ENCODE measurements at places on chromosomes 16 and 17.

- DNase-seq = no peak
Measured at GRCh38 chr17:4786106-4786511, at the start of gene VMO1. Gene VMO1, minus strand, starts transcription at chr17:4786364. Its CDS starts 12 bp downstream, at chr17:4786352.

- DNase-seq = no peak
Measured at GRCh38 chr17:19440421-19440820, 29.4 kb downstream of the RNF112 start.

DNA sequence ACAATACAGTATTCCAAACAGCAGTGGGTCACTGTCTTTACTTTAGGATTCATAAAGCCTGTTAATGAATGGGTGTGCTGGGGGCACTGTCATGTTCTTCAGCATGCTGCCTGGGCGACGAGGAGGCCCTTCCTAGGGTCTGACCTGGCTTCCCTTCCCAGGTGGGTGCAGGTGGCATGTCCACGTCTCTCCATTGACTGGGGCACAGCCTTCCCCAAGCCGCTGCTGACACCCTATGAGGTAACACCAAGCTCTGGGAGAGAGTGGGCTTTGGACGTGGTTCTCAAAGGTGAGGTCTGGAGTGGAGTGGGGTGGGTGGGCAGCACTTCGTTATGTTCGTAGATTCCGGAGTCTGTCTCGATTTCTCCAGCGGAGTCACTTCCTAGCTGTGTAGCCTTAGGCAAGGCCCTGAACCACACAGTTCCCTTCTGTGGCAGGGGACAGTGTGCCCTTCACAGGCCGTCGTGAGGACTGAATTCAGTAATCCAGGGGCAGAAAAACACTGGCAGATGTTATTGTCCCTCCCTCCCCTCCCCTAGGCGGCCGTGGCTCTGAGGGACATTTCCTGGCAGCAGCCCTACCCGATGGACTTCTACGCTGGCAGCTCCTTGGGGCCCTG lies 771 bp upstream of the OVCA2 start:
- DNase-seq = no peak

- no peak for DNase-seq
Measured at GRCh38 chr16:67539691-67540635, 11.3 kb downstream of the RIPOR1 start.

DNA sequence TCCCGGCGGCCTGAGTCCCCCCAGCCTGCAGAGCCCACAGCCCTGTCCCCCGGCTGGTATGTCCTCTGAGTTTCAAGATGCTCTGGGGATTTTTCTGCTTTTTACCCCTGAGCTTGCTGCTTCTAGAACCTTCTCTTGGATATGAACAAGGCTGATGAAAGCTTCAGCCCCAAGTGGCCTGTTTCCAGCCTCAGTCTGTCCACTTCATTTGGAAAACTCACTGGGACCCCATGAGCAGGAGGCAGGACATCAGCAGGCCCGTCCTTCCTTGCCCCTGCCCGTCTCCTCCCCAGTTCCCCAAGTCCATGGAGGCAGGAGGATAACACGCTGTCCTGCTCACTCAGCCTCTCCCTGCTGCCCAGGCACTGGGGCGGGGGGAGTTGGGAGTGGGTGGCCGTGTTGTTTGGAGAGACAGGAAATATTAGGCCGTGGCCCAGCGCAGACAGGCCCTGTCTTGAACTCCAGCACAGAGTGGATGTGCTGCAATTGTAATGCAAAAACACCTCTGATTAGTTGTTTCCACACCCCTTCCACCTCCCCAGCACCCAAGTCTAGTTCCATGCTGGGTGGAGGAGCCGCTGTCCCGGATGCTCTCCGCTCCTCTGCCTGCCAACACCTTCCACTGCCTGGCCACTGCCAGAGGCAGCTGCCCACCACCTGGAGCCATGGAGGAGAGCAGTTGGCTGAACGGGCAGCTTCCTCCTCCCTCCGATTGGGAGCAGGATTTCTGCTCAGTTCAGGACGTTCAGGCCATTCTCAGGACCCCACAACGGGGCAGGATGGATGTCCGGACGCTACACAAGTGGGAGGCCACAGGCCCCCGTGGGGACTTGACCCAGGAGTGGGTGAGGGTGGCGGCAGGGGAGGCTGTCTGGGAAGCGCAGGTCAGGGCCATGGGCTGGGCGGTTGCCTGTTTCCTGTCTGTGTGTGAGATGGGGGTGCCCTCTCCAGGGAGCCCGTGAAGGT lies 216.9 kb upstream of the GSE1 start:
- peak; percentile 57 for DNase-seq

- no peak for DNase-seq
Measured at GRCh38 chr17:8514801-8515200, 79.1 kb downstream of the NDEL1 start.

Data from psoas muscle (tissue), 8 donors.